CD4-positive, alpha-beta T cell treated with Interleukin-1 beta for 1 hour (primary cell): ENCODE measurements at places on chromosomes 7 and 10.

GRCh38 chr10:106741006-106741530, 423.4 kb downstream of the SORCS1 start:
- DNase-seq: no peak

GRCh38 chr7:91892821-91893340, 12.4 kb upstream of the MTERF1 start:
- no peak for DNase-seq

- no peak for DNase-seq
Measured at GRCh38 chr7:84538268-84538667, 343.7 kb upstream of the SEMA3A start.

GRCh38 chr7:106023369-106024322, 60.6 kb downstream of the CDHR3 start:
- no peak for DNase-seq

DNA sequence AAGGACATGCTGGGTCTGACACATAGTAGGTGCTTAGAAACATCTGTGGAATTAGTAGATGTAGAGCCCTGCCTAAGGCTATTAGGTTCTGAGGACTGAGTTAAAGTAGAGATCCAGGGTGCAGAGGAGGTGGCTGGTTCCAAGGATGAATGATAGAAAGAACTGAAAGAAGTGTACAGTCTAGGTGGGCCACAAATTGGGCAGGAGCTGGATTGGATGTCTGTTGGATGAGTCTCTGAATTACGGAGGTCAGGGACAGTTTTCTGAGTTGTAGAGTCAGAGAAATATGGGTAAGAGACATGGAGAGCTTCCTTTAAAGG, 2.0 kb upstream of the SAMD8 start:
- DNase-seq: no peak

DNA sequence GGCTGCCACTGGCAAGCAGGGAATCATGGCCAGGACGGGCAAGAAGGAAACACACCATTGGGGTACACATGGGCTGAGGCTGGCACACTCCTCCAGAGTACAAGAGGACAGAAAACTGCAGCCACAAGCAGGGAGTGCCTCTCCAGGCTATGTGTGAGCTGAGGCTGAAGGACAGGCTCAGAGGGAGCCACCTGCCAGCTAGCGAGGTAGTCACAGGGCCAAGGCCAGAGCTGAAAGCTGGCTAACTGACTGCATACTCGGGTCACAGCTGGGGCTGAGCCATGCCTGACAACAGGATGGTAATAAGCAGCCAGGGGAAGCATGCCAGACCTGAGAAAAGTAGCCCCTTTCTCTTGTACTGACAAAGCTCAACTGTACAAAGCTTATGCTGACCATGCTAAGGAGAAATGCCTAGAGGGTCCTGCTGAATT, 52.0 kb downstream of the KIF5B start:
- DNase-seq: no peak

DNA sequence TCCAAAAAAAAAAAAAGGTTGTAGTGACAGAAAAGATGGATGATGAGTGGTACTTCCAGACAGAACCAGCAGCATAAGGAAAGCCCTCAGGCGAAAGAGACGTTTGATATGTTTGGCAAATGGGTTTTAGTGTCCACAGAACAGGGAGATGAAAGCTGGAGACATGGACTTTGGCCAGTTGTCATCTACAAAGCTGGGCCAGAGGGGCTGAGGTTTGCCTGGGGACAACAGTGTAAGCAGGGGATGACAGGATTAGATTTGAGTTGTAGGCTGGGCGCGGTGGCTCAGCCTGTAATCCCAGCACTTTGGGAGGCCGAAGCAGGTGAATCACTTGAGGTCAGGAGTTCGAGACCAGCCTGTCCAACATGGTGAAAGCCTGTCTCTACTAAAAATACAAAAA, 47.8 kb upstream of the ELN start:
- DNase-seq: no peak

DNA sequence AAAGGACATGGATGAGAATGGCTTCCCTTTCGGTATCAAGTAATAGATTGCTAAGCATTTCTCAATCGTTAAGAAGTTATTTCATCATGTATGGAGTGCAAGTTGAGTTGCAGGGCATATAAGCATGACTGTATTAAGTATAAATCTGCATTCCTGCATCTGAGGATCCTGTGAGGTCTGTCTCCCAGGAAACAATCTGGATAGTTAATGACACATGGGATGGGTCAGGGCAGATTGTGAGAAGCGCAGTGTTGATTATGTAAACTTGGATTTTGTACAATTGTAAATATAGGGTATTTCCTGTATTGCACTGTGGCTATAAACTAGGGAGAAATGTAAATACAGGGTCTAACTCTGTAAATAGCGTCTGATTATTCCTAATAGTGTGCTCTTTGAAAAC, 102.6 kb downstream of the PLXDC2 start:
- no peak for DNase-seq

- DNase-seq: no peak
Measured at GRCh38 chr7:147432079-147432478, 1158.5 kb upstream of the C7orf33 start.

- DNase-seq: no peak
Measured at GRCh38 chr10:22568928-22569327, 145.4 kb downstream of the PIP4K2A start.

DNA sequence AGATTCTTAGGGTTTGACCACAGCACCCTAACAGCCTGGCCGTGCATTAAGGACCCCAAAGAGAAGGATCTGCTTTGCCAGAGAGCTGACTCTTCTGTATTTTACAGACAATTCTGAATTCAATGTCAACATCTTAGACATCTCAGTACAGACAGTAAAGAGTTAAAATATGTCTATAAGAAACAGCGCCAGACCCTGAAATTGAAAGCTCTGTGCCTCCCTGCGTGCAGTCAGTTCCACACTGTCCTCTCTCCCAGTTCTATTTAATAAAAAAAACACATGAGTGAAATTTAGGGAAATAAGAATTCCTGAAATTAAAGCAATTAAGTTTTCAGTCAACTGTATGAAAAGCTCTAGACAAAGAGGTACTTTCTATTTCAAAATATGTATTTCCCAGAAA, 45.1 kb downstream of the MET start:
- no peak for DNase-seq

- DNase-seq: no peak
Measured at GRCh38 chr7:51731075-51731474, 414.5 kb upstream of the COBL start.

DNA sequence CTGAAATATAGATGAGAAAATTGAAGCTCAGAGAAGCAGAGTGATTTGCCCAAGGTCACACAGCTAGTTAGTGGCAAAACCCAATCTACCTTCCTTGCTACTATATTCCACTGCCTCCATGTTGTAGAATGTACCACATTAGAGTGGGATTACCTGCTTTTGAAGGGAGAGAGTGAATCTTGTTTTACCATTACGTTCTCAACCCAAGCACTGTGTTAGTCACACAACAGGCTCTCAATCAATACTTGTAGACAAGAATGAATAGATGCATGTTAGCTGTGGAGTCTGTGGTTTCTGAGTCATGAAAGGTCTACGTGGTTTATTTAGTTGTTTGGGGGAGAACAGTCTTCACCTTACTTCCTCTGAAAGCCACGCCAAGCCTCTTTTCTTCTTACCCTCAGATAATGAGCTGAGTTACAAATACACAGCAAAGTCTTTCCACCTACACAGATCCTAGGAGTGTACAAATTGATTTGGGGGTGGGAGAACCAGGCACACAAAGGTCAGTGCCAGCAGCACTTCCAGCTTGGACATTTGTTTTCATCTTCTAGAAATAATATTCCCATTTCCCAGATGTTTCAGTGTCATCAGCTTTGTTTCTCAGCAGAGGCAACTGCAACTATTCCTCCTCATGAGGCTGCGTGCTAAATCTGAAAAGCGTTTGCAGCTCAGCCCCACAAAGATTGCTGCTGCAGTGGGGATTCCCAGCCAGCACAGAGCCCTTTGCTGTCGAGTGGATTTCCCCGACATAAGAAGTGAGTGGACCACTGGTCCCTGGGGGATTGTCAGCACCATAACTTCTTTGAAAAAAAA, 71.5 kb upstream of the ADO start:
- peak; percentile 66 for DNase-seq

DNA sequence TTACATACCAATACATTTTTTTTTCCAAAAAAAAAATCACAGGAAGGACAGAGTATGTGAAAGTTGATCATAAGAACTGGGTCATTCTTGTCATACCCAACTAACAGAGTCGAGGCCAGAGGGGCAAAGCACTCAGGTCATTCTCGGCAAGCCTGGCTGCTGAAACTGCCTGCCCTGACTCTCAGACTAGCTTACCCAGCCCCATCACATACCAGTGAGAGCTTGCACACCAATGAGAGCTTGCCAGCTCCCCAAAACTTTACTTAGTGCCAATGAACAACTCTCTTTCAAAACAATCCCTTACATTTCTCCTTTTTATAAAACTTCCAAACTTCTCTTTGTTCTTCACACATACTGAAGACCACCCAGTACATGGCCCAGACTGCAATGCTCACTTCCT, 48.9 kb downstream of the VOPP1 start:
- no peak for DNase-seq

DNA sequence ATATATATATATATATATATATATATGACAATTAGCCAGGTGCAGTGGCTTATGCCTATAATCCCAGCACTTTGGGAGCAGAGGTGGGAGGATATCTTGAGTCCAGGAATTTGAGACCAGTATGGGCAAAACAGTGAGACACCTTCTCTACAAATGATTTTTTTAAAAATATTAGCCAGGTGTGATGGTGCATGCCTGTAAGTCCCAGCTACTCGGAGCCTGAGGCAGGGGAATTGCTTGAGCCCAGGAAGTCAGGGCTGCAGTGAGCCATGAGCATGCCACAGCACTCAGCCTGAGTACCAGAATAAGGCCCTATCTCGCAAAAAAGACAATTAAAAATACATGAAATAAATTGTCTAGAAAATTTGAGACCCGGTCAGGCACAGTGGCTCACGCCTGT, 47.2 kb upstream of the MSRB2 start:
- no peak for DNase-seq

GRCh38 chr10:50577681-50578350, 45.9 kb downstream of the SGMS1 start:
- DNase-seq: no peak

DNA sequence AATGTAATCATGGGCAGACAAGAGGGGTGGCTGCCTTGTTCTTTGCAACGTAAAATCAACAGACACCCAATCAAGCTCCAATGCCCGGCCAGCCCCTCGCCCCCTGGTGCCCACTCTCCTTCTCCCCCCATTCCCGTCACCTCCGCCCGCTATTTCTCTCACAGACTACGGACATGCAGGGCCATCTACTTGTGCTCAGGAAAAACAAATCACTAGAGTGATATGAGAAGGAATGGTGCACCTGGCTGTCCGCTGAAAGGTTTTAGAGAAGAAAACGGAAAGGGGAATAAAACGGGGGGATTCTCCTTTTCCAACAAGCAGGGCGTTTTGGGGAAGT, 396 bp downstream of the GRM8 start:
- no peak for DNase-seq
